Epithelial cell of esophagus (primary cell): ENCODE measurements at places on chromosomes 6 and 20.

DNA sequence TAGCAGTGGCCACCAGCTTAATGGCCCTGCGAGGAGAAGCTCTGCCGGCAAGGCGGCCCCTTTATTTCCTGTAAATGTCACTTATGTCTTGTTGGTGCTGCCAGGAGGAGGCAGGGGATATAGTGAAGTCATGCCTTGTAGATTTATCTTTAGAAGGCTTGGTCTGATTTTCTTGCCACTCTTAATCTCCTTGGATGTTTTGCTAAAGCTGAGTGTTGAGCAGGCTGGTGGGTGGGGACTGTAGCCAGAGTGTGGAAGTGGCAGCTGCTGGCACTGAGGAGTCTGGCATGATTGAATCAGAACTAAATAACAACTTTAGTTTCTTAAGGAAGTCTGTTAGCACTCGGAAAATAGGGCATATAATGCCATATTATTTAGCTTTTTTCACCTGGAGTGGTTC, 77.9 kb downstream of the PHF20 start:
- DNase-seq, result no peak

- DNase-seq, result no peak
Observed at GRCh38 chr20:61370841-61371303, 118.8 kb downstream of the CDH4 start.

GRCh38 chr20:7180256-7181045, 413.0 kb downstream of the BMP2 start:
- DNase-seq, result peak; percentile 93

DNA sequence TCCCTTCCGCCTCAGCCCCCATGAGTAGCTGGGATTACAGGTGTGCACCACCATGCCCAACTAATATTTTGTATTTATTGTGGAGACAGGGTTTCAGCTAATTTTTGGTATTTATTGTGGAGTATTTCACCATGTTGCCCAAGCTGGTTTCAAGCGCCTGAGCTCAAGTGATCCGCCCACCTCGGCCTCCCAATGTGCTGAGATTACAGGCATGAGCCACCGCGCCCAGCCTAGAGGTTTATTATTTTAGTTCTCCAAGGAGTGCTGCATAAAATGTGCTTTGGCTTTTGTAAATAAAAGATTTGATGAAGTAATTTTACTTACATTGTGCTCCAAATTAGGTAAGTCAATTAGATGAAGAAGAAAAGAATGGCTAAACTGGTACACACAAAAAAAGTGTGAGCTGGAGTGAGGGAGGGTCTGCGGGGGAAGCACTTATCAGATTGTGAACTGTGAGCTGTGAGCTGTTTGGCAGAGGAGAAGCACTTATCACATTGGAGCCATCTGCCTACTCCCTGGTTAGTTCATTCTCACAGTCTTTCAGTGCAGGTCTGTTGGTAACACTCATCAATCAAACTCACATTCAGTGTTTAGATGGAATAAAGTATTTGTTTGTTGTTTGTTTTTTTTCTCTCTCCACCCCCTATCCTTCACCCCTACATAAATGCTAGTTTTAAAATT, 398.0 kb downstream of the EPHA7 start:
- no peak for DNase-seq

DNA sequence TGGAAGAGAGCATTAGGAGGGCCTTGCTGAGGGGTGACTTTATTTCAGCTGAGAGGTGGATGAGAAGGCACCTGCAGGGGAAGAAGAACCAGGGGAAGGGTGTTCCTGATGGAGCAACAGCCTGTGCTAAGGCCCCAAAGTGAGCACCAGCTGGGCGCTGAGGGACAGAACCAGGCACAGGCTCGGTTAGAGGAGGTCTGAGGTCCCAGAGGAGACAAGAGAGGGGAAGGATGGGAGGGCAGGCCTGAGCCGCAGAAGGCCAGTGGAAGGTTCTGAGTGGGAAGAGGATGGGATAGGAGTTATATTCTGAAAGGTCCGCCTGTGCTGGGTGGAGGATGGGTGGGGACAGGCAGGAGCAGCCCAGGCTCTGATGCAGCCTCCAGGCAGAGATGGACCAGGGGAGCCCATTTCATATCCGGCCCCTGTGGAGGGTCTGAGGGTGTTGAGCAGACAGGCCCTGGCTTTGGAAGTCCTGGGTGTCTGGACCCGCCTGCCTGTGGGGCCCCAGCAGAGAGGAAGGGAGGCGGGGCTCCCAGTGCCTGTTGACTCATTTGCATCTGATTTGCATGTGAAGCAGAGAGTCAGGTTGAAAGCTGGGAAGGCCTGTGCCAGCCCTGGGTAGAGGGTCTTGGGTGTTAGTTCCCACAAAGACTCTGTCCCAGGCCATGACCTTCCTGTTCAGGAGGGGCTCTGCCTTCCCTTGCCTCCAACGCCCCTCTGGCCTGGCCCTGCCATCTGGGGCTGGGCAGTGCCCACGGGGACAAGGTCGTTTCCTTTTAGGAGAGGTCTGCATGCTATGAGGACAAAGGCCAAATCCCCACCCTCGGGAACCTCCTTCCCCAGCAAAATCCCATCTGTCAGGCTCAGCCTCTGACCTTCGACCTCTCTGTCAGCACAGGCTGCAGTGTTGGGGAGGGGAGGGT, 10.6 kb upstream of the FAM110A start:
- no peak for DNase-seq

DNA sequence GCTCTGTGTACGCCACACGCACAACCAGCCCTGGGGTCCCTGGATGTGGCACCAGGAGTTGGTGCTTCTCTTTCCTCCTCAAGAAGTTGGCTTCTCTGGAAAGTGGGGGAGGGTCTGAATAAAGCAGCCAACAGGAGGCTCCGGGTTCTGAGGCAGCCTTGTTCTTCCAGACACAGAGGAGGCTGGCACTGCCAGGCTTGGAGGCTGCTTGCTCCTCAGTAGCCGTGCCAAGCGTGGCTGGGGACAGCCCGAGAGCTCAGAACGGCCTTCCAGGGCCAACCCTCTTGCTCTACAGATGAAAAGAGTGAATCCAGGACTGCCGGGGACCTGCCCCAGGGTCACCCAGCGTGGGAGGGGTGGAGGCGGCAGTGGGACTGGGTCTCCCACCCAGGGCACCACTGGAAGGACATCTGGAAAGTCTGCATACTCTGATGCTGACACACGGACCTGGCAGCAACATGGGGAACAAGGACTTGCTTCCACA, 70.4 kb downstream of the SLC22A23 start:
- DNase-seq, result no peak

- peak; percentile 91 for DNase-seq
Observed at GRCh38 chr20:34948030-34948429, 7.6 kb downstream of the GSS start.

DNA sequence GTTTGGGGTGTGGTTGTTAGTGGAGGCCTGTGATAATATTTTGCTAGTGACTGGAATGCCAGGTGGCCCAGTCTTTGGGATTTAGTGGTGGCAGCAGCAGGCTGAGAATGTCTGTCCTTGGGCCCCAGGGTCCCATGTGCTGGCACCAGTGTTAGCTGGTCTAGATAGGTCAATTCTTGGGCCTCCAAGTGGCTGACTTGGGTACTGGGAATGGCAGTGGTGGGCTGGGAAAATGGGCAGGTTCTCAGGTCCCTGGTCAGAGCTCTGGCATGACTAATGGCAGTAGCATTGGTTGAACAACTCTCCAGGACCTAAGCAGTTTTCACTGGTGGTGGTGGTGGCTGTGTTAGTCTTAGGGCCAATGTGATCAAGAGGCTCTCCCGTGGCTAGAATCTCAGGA, 50.3 kb downstream of the OLIG3 start:
- DNase-seq, result no peak

GRCh38 chr6:3750317-3751076, 1.0 kb downstream of the PXDC1 start:
- peak; percentile 73 for DNase-seq

DNA sequence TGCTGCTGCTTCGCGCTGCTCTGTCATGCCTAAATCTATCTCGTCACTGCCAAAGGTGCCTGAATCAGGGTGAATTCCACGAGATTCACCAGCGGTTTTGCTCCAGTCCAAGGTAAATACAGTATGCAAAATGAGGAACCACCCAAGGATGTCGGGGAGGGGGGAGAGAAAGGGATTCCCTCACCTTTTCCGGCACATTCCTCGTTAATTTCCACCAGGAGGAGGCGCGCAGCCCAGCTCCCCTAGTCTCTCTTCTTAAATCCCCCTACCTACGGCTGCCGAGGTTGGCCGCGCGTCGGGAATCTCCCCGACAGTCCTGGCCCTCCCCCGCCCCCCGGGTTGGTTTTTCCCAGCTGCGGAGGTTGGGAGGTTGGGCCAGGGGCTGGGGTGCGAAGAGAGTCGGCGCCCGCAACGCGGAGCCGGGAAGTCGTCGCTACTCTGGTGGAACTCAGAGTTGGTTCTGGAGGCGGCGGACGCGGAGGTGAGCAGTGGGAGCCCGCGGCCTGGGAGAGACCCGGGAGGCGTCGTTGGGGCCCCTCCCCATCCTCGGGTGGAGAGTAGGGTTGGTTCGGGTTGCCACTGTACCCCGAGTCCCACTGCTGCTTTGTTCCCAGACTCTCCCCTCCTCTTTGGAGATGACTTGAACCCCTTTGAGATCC, at the start of gene TPBG:
TPBG (plus strand) TSS at position 390 of the 659 bp plus-strand sequence. CDS start 1,145 bp downstream, outside the sequence.
- DNase-seq, result peak; percentile 86

GRCh38 chr6:28597217-28597835, 71.6 kb downstream of the GPX5 start:
- peak; percentile 65 for DNase-seq

DNA sequence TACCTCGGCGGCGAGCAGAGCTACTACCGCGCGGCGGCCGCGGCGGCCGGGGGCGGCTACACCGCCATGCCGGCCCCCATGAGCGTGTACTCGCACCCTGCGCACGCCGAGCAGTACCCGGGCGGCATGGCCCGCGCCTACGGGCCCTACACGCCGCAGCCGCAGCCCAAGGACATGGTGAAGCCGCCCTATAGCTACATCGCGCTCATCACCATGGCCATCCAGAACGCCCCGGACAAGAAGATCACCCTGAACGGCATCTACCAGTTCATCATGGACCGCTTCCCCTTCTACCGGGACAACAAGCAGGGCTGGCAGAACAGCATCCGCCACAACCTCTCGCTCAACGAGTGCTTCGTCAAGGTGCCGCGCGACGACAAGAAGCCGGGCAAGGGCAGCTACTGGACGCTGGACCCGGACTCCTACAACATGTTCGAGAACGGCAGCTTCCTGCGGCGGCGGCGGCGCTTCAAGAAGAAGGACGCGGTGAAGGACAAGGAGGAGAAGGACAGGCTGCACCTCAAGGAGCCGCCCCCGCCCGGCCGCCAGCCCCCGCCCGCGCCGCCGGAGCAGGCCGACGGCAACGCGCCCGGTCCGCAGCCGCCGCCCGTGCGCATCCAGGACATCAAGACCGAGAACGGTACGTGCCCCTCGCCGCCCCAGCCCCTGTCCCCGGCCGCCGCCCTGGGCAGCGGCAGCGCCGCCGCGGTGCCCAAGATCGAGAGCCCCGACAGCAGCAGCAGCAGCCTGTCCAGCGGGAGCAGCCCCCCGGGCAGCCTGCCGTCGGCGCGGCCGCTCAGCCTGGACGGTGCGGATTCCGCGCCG, 994 bp downstream of the FOXC1 start:
- DNase-seq, result peak; percentile 48

- DNase-seq, result peak; percentile 31
Observed at GRCh38 chr6:170232186-170233002, 58.5 kb downstream of the DLL1 start.

- peak; percentile 26 for DNase-seq
Observed at GRCh38 chr6:159679091-159680077, 13.7 kb downstream of the SOD2 start.

GRCh38 chr6:90157441-90157840, 139.2 kb downstream of the BACH2 start:
- no peak for DNase-seq

DNA sequence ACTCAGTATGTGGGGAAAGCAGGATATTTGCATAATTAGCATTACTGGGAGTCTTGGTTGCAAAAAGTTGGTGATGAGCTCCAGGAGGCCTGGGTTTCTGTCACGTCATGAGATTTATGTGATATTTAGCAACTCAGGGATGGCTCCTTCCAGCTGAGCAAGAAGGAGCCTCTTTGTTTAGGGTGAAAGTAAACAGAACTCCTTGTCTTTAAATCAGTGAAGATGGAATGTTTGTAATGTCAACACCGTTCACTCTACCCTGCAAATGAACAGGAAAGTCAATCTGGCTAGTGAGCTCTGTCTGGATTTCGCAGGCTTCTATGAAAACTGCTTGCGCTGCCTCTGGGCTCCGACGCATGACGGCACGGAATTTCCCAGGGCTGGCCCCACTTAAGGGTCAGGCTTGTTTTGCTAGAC, 86.9 kb downstream of the PXDC1 start:
- DNase-seq, result no peak

- DNase-seq, result no peak
Observed at GRCh38 chr20:51348876-51349275, 193.6 kb downstream of the NFATC2 start.

DNA sequence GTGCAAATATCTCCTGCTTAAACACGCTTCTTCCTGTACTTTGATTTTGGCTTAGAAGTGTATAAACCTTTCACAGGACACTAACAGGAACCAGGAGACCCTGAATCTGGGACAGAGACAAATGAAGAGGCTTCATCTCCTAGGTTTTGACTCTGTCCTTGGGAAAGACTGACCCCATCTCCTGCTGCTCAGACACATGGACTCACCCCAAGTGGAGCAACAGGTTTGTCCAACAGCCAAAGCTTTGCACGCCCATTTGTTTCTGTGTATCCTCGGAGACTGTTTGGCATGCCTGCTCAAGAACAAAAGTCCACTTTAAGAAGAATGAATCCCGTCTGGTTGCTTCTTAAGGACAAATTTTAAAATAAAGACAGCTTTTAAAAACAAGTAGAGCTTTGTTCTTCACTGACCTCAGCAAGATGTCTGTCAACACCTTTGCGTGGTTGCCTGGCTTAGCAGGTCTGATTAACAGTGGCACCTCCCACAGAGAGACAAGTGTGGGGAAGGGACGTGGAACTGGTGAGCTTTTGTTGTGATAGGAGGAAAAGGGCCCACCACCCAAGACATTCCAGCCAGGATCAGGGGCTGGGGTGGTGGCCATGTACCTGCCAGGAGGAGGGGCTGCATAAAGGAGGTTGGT, 202.6 kb downstream of the SOD2 start:
- DNase-seq, result peak; percentile 6

GRCh38 chr6:33206027-33206863, 1.8 kb downstream of the HSD17B8 start:
- no peak for DNase-seq

DNA sequence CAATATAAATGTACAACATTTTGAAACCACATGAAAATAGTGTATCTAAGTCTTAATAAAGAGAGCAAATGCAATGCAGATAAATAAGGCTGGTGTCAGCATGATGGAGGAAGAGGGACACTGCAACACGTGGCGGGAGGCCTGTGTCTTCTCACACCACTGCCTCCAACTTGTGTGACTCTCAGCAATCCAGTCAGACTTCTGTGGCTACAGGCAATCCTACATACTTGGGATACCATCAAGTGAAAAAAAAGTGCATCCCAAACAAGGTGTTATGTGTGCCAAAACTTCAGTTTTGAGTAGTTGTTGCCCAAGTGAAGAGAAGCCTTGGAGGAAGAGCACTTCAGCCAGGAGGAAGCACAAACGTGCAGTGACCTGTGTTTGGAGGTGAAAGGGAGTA, 68.6 kb downstream of the PKIB start:
- DNase-seq, result no peak

DNA sequence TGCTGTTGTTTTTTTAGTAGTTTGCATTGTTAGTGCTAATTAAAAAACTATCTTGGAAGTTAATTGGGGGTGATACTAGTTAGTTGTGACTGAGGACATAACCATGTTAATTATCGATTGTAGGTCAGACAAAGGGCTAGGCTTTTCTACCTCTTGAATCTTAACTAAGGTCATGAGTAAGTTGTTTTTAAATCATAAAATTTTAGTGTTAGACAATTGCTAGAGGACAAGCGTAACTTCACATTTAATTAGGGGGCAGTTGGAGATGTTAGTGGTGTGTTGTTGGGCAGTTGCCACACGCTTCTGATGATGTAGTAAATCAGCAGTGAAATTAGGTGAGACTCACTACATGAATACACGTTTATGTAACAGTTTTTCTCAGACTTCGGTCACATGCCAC, 619.1 kb upstream of the FLRT3 start:
- no peak for DNase-seq
